Activated T-cell treated with anti-CD3 and anti-CD28 coated beads for 24 hours (primary cell): ENCODE measurements at places on chromosomes 6 and 20.
A peak's percentile ranks its signal among the peaks of the same experiment; 100 is the strongest.

DNA sequence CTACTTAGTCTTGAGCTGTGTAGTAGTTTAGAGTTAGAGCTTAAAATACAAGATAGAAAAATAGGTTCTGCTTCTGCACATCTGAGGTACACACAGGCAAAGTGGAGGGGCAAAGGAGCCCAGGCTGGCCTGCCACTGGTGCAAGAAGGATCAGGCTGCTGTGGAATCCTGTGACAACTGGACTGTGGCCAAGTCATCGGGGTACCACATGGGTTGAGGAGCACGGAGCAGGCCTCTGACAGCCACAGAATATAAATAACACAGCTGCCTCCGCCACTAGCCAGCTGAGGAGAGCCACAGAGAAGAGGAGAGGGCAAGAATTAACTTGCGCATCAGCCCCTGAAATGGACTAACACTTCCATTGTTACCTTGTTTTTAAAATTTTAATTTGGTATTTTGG is 206.0 kb upstream of the MARCKS start:
- no peak for DNase-seq

GRCh38 chr6:52013035-52013434 is 74.4 kb downstream of the PKHD1 start:
- no peak for DNase-seq

DNA sequence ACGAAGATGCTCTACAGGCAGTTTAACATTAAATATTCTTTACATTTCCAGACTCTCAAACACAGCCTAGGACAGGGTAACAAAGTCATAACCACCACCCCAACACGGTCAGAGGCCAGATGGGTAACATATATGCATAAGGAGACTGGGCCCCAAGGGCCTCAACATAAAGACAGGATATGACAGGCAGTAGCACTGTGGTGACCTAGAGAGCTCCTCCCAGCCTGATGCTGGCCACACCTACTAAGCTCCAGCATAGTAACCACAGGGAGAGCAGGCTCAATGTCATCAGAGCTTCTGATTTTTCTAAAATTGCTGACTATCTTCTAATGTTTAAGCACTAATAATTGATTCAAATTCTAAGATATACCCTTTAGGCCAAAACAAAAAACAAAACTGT is 21.7 kb downstream of the SMLR1 start:
- DNase-seq: no peak

GRCh38 chr6:131924881-131925474 is 26.2 kb downstream of the CCN2 start:
- no peak for DNase-seq

- no peak for DNase-seq
Measured at GRCh38 chr6:133945158-133945557, 7.9 kb upstream of the TBPL1 start.

DNA sequence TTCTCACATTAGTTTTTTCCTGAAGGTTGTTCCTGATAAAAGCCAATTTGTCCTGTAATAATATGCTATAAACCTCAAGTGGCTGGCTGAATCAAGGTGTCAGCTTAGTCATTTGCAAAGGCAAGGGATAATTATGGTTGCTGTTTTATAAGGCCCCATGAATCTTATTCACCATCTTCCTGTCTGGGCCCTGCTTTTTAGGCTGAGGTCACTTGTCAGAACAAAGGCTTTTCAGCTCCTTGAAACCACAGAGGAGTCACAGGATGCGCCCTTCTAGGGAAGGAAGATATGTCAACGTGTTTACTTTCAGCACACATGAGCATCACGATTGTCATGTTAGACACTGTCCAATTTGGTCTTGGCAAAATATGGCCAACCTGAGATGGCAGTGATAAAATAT is 64.8 kb upstream of the NAA20 start:
- no peak for DNase-seq

GRCh38 chr6:33768644-33769120 is 20.2 kb downstream of the LEMD2 start:
- DNase-seq: peak; percentile 56

DNA sequence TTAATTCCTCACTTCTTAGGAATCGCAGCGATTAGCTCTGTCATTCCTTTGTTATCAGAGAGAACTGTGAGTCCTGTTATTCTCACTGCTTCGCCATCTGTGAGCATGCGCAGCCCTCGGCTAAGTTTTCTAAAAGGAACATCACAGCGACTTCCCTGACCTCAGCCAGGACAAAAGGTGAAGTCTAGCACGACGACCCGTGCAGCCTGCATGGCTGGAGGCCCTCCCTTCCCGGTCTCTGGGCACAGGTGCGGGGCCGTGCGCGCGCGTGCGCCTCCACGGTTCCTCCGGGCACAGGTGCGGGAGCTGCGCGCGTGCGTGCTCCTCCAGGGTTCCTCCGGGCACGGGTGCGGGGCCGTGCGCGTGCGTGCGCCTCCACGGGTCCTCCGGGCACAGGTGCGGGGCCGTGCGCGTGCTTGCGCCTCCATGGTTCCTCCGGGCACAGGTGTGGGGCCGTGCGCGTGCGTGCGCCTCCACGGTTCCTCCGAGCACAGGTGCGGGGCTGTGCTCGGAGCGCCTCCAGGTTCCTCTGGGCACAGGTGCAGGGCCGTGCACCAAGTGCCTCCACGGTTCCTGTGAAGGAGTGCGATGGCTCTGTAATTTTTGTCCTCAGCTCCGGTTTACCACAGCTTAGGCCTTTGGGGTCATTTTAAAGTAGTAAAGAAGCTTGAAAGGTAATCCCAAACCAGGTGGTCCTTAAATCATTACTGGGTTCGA is 212.3 kb downstream of the ERMARD start:
- DNase-seq: no peak

GRCh38 chr20:51366155-51366886 is 176.2 kb downstream of the NFATC2 start:
- DNase-seq: no peak

GRCh38 chr20:62258499-62259293 is 20.4 kb downstream of the OSBPL2 start:
- no peak for DNase-seq

DNA sequence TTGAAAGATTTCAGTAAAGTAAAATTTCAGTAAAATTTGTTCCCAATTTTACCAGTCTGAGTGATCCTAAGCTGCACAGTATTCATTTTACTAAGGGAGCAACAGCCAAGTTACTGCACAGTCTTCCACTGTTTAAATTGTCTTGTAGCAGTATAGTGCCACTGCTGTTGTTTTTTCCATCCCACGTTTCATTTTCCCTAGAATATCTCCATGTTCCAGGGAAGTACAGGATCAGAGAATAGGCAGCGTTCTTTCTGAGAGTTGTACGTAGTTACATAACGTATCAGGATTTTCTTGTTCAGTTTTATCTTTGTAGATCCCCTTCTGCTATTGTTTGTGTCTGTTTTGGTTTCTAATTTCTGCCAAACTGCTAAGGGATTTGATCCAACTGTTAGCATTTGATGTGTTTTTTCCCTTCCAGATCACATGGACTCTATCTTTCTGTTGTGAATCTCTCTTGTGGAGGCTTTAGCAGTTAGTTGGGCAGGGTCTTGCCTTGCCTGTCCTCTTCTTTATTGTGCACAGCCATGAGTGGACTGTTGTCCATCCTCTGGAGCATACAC is 38.4 kb downstream of the BCKDHB start:
- DNase-seq: no peak

GRCh38 chr20:49385465-49385864 is 97.0 kb downstream of the KCNB1 start:
- DNase-seq: no peak

GRCh38 chr6:47267301-47267700 is 42.4 kb downstream of the TNFRSF21 start:
- DNase-seq: no peak

DNA sequence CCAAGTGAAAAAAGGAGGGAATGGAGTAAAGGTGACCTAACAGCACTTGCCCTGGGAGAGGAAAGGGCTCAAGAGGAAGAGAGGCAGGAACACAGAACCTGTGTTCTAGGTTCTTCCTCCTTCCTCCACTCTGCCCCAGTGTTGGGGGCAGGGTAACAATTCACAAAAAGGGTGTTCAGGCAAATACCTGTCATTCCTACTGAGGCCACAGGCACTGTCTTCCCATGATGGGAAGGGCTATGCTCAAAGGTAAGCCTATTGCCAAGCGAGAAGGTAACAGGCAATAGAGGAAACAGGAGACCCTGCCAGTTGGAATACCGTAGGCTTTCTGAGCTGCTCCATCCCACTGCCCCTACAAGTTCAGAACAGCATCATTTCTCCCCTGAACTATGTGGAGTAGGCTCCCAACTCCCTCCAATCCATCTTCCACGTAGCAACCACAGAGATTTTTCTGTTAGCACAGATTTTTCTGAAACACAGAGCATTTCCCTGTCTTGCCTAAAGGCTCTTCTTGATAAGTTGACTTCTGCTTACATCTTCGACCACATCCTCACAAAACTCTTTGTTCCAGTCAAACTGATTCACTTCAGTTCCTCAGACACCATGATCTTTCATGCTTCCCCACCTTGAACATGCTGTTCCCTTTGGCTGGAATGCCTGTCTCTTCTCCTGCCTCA is 2.7 kb downstream of the AGPAT1 start:
- DNase-seq: no peak

- DNase-seq: no peak
Measured at GRCh38 chr6:100664274-100665040, 199.7 kb upstream of the SIM1 start.

DNA sequence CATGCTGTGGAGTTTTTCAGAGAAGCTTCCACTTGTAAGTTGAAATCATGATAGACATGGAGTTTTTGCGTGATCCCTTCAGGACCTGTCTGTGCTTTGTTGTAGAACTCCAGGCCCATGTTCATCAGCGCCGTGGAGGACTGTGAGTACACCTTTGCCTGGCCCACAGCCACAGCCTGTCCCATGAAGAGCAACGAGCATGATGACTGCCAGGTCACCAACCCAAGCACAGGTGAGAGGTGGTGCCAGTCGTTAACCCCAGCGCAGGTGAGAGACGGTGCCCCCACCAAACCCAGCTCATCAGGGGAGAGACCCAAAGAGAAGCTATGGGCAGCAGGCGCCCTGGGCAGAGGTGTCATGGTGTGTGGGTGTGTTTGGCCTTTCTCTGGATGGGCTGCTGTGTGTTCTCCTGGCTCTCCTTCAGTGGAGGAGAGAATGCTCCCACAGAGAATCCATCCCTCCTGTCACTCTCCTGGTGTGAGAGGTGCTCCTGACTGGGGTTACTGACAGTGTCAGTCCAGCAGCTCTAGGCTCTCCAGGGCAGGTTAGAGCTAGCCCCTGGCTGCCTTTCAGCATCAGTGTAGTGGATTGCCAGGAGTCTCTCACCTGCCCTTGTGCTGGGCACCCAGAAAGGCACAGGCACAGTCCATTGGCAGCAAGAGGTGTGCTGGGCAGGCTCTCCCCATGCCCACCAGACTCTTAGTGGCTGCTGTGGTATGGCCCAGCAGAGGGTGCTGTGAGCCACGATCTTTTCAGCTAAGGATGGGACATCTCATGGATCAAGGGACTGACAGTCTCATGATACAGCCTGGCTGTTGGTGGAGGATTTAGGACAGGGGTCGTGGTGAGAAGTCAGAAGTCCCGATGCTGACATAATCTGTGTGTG is 49.6 kb upstream of the SLC22A1 start:
- DNase-seq: no peak

DNA sequence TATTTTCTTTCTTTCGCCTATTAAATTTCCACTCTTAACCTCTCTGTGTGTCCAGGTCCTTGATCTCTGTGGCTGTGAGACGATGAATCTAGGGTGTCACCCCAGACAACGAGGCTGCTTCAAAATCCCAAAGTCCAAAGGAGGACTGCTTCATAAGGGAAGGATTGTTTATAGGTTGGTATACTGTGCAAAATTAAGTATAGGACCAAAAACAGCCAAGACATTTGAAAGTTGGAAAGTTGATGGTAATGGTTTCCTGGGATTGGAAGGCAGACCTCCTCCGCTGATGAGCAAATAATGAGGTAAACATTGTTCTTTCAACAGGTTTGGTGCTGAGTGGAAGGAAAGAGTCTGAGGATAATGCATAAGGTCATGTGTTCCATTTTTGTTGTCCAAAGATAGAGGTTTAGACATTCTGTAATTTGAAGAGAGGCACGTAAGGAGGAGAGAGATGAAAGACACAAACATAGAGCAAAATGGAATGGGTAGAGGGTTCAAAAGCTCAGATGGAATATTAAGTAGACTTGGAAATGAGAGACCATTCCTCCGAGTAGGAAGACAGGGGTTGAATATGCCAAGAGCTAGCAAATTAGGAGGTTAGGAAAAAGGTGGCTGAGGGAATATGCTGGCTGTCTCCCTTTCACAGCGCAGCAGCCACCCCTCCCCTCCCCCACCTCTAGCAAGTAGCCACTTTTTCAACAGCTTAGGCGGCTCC is 24.8 kb downstream of the ZNF311 start:
- no peak for DNase-seq

DNA sequence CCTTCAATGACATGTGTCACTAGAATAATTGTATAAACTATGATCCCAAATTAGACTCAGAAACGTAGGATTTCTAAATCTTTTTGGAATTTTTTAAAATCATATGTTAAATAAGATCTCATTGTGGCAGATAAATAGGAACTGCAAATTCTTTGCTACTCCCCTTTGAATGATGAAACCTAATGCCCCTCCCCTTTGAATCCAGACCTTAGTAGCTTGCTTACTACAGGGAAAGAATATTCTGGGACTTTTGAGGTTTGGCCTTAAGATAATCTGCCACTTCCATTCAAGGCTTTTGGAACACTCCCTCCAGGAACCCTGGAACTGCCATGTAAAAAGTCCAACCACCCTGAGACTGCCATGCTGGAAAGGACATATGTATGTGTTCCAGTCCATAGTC is 7.1 kb downstream of the TDP2 start:
- DNase-seq: no peak

DNA sequence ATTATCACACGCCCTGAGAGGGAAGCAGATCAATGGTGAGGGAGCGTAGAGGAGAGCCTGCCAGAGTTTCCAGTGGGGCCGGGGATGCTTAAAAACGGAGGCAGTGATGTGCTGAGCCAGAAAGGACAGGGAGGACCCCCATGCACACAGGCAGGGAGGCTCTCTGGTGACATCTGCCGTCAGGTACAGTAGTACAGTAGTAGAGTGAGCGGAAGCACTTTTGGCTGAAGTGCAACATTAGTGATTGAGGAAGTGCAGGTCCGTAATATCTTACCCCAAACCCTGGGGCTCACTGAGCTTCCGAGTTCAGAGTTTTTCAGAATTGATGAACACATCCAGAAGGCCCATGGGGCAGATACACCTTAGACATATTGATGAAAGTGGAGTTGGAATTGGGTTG is 42.1 kb downstream of the GFRA4 start:
- DNase-seq: no peak

DNA sequence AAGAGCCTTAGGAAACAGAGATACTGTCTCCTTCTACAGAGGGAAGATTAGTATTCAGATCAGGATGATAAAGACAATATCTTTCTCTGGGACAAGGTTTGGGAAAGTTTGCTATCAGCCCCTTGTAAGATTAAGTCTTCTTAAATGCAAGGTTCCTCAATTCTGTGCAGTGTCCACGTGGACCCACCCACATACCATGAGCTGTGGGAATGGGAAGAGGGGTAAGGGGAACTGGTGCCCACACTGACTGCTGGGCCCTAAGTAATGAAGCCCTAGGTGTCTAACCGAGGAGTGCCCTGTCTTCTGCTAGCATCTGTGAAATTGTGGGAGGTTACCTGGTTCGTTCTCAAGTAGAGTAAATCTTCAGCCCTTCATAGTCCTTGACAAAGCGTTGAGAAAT is 5.8 kb upstream of the SSTR4 start:
- no peak for DNase-seq

GRCh38 chr20:44787299-44787698 is 23.0 kb downstream of the RIMS4 start:
- DNase-seq: no peak

- no peak for DNase-seq
Measured at GRCh38 chr6:38051819-38052434, 232.4 kb downstream of the ZFAND3 start.
